ENCODE measurements at places on chromosomes 6 and 20.

DNA sequence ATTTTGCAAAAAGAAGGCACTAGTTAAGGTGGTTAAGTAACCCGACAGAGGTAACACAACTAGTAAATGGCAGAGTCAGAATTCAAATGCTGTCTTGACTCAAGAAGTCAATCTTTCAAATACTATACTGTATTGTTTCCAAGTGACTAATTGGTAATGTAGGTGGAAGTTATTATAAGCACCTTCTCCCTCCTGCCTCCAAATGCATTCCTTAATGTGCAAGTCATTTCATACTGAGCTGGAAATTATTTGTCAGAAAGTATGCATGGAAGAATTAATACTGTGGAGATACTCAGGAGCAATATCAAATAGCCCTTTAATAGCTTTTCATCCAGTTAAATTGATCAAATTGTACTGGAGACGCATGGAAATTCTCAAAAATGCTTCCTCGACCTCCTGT is 579.1 kb downstream of the DOK5 start:
- no peak for DNase-seq

- no peak for DNase-seq
Measured at GRCh38 chr20:44006578-44006977, 91.9 kb downstream of the TOX2 start.

DNA sequence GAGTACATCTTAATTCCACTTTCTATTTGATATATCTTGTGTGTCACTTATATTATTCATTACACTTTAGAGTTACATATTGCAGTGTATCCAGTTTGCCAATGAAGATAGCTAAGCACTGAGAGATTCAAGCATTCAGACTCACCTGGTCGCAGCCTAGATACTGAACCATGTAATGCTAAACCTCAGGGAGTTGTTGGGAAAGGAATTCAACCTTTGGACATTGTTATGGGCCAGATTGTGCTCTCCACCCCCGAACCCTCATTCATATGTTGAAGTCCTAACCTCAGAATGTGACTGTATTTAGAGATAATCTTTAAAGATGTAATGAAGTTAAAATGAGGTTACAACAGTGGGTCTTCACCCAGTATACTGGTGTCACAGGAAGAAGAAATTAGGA is 13.8 kb upstream of the KIF16B start:
- DNase-seq = no peak

DNA sequence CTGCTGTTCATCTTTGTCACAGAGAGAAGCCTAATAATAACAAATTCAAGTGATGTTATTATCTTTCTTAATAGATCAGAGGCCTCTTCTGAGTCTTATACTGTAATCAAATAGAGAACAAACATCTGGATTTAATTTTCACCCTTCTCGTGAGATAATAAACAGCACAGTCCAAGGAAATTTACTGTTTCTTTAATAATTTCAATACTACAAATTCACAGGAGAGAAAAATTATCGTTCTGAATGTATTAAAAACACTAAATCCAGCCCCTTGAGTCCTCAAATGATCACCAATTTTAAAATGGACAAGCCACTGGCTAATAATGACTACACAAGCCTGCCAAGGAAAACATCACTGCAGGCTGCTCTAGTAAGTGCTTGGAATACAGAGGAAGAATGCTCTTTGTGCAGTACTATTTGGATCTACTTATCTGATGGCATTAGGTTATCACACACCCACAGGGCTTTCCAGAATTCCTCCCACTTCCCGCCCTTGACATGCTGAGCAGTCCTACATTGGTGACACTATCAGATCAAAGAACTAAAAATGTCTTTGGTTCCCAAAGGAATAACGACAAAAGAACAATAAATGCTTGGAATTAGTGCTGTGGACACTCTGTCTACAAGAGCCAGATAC is 38.1 kb downstream of the SYNE1 start:
- peak; percentile 2 for DNase-seq

DNA sequence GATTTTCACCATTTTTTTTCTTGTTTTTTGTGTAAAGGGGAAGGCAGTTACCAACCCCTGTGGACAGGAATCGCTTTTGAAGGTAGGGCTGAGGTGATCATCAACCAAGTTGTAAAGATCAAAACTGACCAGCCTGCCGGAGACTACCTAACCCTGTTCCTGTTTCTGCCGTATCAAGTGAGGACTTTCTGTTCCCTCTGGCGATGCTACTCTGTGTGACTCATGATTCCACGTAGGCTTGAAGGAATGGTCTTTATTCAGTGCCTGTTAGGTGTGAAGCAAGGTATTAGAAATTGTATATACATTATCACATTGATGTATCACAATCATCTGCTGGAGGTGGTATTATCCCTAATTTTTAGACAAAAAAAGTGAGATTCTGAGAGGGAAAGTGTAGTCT is 161.3 kb downstream of the SOX4 start:
- DNase-seq = no peak

GRCh38 chr6:53192682-53193188 is 44.1 kb upstream of the GCM1 start:
- DNase-seq = no peak

- no peak for DNase-seq
Measured at GRCh38 chr20:47988676-47989075, 203.4 kb upstream of the SULF2 start.

- no peak for DNase-seq
Measured at GRCh38 chr20:57432862-57433491, 41.8 kb downstream of the RBM38 start.

- DNase-seq = no peak
Measured at GRCh38 chr6:1329708-1330107, 17.8 kb downstream of the FOXQ1 start.

DNA sequence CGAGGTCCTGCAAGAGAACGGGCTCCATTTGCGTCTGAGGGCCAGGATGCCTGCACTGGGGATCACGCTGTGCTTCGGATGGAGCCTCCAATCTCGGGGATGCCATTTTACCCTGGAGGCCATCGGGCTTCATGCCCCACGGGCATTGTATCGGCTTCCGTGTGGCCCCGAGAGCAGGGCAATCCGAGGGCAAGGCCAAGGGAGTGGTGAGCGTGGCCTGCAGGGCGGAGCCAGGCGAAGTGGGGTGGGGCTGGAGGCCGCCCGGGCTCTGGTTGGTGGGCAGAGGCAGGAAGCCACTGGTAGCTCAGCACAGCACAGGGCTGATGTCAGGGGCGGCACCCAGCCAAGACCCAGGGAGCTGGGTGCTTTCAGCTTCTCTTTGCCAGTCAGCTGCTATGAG is 57.5 kb upstream of the BHLHE23 start:
- no peak for DNase-seq

DNA sequence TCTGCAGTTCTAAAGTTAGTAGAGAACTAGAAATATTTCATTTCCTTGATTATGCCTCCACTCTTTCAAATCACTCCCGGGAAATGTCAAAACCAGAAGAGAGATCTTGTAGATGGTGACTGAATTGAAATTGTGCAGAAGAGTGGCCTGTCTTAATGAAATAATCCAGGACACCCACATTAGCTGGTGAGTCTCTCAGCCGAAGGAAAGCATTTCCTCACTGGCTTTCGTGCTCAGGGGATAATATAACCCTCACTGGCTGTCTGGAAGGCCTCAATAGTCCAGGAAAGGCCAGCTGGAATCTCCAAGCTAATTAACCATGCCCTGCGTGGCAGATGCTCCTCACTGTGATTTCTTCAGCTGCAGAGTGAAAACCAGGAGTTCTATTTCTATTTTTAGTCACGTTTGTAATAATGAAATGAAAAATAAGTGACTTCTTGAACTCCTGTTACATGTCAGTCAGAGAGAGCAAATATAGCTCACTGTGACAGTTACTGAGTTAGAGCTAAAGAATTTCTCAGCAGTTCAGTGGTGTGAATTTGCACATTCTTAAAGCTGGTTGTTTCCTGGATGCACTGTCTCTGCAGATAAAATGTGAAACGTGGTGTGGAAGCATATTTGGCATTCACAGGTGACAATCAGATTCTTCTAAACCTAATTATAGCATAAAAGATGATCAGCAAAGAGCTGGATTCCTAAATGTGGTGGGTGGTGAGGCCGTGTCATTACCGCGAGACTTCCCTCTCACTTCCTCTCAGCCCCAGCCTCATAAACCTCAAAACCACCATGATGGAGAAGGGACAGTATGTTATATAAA is 211.7 kb downstream of the LMBRD1 start:
- DNase-seq = no peak

GRCh38 chr20:60804240-60804917 is 447.7 kb upstream of the CDH4 start:
- DNase-seq = no peak

DNA sequence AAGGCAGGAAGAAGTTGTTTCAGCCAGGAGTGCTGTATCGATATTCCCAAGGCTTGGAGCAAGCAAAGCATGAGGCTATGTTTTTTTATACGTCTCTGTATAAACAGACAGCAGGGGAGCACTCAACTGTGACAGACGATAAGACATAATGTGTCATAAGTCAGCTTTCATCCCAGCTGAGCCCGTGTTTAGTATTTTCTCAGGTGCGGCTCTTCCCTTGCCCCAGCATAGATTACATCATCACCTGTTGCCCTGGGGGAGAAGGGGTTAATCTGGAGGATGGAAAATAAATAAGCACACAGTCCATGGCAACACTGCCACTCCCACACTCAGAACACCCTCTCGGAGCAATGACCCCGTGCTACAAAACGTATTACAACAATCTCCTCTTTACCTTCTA is 22.1 kb upstream of the KCNK5 start:
- DNase-seq = no peak

GRCh38 chr6:143674483-143675381 is 3.0 kb upstream of the PHACTR2 start:
- DNase-seq = no peak

GRCh38 chr20:16555754-16556153 is 17.5 kb downstream of the KIF16B start:
- no peak for DNase-seq

DNA sequence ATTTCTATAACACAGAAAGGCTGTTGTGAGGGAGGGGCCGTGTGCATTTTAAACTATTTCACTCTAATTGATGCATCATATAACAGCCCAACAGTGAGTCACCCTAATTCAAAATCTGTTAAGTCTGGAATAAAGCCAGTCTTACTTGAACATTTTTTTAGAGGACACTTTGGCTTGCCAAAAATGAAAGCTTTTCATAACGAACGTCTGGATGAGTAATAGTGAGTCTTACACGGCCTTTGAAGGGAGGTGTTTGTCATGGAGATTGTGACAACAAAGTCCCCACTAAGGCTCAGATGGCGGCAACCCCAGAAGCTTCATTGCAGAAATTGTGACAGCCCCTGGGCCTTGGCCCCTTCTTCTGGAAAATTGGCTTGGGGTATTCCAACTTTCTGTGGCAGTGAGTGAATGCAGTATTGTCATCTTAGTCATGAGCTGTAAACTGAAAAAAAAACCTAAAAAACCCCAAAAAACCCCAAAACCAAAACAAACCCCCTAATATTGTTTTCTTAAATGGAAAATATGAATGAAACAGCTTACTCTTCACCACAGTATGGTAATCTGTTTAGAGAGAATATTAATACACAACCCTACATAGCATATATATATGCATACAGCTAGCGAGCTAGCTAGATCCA is 92.6 kb upstream of the CLDN20 start:
- DNase-seq = peak; percentile 91

GRCh38 chr6:79138146-79138545 is 60.1 kb upstream of the PHIP start:
- DNase-seq = no peak

GRCh38 chr20:34232494-34233087 is 8.6 kb upstream of the ASIP start:
- DNase-seq = no peak

DNA sequence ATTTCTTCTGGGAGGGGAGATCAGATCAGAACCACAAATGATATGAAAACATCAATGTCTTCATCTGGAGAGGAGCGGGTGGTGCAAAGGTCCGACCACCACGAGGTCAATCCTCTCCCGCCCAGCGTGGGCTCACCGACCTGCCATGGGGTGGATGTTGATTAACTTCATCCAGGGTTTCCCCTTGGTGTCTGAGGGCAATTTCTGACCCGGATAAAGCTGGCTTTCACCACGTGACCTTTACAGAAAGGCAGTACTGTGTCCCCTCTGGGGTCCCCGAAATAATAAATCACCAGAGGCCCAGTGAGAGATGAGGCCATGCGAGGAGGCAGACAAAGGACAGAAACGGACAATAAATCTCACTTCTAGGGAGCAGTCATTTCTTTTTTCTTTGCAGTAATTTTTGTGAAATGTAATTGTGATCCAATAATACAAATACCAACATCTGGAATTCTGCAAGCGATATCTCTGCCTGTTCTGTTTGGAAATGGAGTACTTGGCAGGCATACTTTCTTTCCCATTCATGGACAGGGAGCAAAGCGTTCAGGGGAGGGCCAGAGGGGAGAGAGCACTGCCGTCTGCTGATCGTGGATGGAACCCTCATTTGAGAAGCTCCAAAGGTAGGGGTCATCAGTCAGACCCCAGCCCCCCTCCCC is 55.1 kb upstream of the APCDD1L start:
- no peak for DNase-seq

GRCh38 chr20:59940956-59941294 is 736 bp downstream of the FAM217B start:
- DNase-seq = no peak

DNA sequence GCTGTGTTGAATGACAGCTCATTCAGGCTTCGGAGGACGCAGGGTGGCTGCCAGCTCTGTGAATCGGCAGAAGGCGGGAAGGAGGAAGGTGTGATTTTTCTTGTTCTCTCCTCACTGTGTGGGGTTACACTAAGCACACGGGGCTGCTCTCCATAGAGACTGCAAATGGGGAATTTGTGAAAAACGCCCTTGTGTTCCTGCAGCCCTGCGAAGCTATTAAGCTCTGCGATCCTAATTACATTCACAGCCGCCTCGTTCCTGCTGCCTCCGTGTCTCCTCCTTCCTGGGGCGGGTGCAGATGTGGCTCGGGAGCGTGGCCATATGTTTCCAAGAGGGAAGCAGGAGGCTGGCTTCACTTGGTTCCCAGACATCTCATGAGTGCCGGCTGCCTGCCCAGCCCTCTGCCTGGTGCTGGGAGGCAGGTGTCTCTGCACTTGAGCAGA is 124.0 kb downstream of the TOX2 start:
- DNase-seq = no peak
